ENCODE measurements at places on chromosomes 7 and 10. TPM values are rescaled to one million over a fixed set of nuclear protein-coding genes. Genes with fewer than 3 reads are reported as not detected.

LIPK gene
- not detected for total RNA-seq

ETV1 gene
- 66.1 TPM for total RNA-seq

CLRN3 gene
- 0.62 TPM for total RNA-seq

GJC3 gene
- 0.47 TPM for total RNA-seq

PCDH15 gene
- 9.2 TPM for total RNA-seq

VSTM4 gene
- total RNA-seq = 2.3 TPM

AKR1D1 gene
- total RNA-seq = not detected
